Stimulated activated CD4-positive, alpha-beta T cell treated with anti-CD3 and anti-CD28 coated beads, Interleukin-15, amount 100 ng/mL, for 24 hours (primary cell): ENCODE measurements at places on chromosomes 5 and 9.
A peak's percentile ranks its signal among the peaks of the same experiment; 100 is the strongest.

GRCh38 chr5:40402007-40402364, 277.7 kb upstream of the PTGER4 start:
- DNase-seq: peak; percentile 69

GRCh38 chr5:151141535-151141934, 16.0 kb downstream of the ANXA6 start:
- peak; percentile 79 for DNase-seq

GRCh38 chr9:115923410-115923809, 230.2 kb upstream of the PAPPA start:
- no peak for DNase-seq

- DNase-seq: no peak
These were observed 111.5 kb upstream of the OSMR start for GRCh38 chr5:38734353-38734752.

- DNase-seq: no peak
These were observed 218.1 kb upstream of the WWC1 start for GRCh38 chr5:168073311-168073710.

GRCh38 chr5:113233606-113234005, 201.2 kb downstream of the TSSK1B start:
- no peak for DNase-seq

DNA sequence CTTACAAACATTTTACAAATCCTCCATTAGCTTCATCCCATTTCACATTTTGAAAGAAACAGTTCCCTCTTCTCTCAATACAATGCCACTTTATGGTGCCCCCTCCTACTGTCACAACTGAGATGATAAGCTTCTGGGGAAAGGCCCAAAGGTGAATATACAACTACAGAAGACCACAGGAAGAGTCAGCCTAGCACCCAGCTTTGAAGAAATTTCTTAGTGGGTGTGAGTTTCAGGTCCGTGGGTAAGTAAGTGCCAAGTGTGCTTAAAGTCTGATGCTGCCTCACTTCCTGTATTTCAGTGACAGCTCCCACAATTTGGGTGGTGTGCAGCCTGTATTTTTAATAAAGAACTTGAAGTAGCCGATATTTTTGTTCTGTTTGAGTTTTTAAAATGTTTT, 68.1 kb downstream of the ARHGEF28 start:
- peak; percentile 7 for DNase-seq

GRCh38 chr9:97502222-97502983, 937 bp downstream of the TMOD1 start:
- peak; percentile 13 for DNase-seq

GRCh38 chr5:76113103-76113502, 29.9 kb downstream of the SV2C start:
- DNase-seq: no peak

DNA sequence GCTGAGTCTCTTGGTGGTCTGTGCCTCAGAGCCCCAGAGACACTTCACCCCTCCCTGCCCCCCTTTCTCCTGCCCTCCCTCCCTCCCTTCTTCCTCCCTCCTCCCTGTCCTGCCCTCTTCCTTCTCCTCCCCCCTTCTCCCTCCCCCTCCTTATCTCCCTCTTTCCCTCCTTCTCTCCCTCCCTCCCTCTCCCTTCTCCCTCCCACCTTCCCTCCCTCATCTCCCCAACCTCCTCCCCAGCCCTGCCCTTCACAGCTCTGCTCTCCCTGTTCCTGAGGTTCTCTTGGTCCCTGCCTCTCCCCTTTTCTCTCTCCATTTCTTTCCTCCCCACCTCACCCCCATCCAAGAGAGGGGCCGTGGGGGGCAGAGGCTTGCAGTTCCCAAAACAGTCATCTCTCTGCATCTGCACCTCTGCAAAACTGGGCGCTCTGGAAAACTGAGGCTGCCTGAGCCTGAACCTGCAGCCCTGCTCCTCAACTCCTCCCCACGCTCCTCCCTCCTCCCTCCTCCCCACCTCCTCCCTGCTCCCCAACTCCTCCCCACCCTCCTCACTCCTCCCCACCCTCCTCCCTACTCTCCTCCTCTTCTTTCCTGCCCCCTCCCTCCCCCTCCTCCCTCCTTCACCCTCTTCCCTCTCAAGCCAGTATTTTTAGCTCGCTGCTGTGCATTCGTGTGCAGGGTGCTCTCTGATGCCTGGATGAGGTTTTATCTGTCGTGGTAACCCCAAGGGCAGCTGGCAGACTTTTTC, 219.1 kb downstream of the C9orf50 start:
- DNase-seq: no peak

- DNase-seq: no peak
These were observed 58.9 kb upstream of the RXRA start for GRCh38 chr9:134267305-134267880.

DNA sequence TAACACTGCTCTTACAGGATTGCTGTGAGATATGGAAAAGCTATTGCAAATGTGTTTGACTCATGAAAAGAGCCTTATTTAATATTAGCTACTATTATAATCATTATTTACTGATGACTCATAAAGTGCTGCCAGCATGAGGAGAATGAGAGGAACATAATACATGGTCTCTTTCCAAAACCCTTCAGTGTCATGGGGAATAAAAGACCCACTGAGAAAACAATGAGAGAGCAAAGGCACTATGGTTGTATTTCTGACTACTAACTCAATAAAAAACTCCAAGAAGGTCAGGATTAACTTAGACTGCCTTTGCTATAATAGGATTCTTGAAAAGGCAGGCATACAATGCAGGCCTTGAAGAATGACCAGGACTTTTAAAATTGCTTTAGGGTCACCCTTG, 633.5 kb downstream of the DTWD2 start:
- DNase-seq: no peak

DNA sequence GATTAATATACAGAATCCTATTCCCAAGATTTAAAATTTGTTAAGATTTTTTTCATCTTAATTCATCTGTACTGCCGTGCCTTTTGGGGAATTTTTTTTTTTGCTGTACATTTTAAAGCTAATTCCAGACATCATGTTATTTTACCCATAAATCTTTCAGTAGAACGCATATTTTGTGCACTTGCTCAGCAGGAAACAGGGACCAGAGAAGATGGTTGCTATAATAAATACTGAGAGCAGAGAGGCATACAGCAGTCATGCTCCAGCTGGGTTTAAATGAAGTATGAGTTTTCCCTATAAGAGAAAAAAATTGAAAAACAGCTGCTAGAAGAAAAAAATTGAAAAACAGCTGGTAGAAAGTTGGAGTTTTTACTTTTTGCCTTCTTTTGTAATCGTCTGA, 196.9 kb upstream of the PUM3 start:
- DNase-seq: no peak

DNA sequence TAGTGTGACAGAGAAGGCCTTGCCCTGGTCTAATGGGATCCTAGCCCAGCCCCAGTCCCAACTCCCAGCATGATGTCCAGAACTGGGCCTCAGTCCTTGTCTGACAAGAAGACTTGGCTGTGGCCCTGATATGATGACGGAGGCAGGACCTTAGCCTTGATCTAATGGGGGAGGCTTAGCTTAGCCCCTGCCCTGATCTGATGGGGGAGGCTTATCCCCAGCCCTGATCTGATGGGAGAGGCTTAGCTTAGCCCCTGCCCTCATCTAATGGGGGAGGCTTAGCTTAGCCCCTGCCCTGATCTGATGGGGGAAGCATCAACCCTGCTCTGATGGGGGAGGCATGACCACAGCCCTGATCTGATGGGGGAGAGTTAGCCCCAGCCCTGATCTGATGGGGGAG, 3.7 kb downstream of the PKN3 start:
- DNase-seq: no peak
